ENCODE measurements at places on chromosomes 5 and 9.

DNA sequence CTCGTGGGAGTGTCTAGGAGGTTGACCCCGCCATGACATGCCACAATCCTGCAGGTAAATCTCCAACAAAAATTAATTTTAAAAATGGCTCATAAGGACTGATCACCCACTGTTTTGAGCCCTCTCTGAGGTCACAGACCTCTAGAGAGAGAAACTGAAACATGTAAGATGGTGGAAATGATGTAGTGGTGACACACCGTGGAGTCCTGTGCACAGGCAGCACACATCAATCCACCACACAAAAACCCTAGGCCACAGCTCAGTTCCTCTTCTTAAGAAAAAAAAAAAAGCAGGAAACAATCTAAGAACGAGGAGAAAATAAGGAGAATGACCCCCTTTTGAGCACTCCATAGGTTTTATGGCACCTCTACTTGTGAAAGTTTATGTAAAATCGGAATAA, 93.8 kb upstream of the FAM120A start:
- DNase-seq: no peak

DNA sequence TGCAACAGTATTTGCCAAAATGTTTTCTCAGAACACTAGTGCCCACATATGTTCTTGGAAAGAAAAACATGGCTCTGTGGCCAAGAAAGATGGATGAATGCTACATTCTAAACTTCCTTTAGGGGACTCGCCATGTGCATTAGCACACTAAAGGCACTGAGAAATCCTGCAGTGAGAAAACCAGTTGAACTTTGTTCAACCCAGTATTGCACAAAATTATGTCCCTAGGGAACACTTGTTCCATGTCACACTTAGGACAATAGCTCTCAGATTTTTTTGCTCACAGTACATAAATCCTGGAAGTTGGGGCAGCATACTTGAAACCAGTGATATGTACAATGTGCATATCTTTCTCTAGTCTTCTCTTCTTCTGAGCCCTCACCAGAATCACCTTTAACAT, 96.6 kb downstream of the ADRB2 start:
- DNase-seq: no peak

- DNase-seq: no peak
These were observed 16.7 kb downstream of the TGFBR1 start for GRCh38 chr9:99121604-99122003.

GRCh38 chr5:172114875-172115422, 73.1 kb downstream of the STK10 start:
- DNase-seq: peak; percentile 84

DNA sequence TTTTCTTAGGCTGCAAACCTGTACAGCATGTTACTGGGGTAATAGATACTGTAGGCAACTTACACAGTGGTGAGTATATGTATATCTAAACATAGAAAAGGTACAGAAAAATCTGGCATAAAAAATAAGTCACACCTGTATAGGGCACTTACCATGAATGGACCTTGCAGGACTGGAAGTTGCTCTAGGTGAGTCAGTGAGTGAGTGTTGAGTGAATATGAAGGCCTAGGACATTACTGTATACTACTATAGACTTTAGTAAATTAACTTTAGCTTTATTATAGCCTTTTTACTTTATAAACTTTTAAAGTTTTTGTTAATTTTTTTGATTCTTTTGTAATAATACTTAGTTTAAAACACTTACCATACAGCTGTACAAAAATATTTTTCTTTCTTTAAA, 51.3 kb downstream of the DENND4C start:
- DNase-seq: no peak
